Adrenal gland (tissue), 19 donors: ENCODE measurements at places on chromosomes 2 and 18. TPM values are rescaled to one million over a fixed set of nuclear protein-coding genes. Genes with fewer than 3 reads are reported as not detected.

DNA sequence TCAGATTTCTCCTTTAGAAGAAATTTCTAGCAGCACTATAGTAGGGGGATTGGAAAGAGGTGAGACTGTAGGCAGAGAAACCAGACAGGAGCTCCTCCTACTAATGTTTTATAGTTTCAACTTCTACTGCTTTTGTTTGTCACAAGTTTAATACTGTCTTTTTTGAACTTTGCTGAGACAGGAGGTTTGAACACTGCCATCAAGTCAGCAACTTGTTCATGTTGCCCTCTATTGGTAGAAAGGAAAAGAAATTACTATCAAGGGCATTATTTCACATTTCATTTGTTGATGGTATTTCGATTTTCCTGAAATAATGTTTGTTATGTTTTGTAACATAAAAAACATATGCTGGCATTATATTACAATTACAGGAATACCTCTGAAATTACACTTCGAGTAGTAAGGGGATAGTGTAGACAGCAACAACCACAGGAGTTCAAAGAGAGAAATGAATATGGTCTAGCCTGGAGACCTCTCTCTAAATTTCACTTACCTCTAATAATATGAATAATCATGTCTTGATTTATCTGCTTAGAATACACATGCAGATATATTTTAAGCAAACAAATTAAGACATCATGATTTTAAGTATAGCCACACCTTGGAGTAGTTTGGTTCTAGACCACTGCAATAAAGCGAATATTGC is 12.4 kb upstream of the CCDC88A start:
- H3K4me3 ChIP-seq: no peak overlapping the region
- no peaks in the 10 kb centered on the region for H3K36me3 ChIP-seq
- no peak overlapping the region for H3K27ac ChIP-seq
- no peaks in the 10 kb centered on the region for H3K27me3 ChIP-seq

- DNase-seq: no peak
- H3K4me3 ChIP-seq: no peak overlapping the region
- H3K27me3 ChIP-seq: no peaks in the 10 kb centered on the region
- H3K4me1 ChIP-seq: no peaks in the 10 kb centered on the region
These were observed 556.1 kb downstream of the CMPK2 start for GRCh38 chr2:6309415-6310255.

ARHGEF4 gene
- total RNA-seq: 6.1 TPM

ZNF2 gene
- total RNA-seq: 4.2 TPM

ZSWIM2 gene
- total RNA-seq: not detected

CKAP2L gene
- total RNA-seq: 0.84 TPM

NOSTRIN gene
- total RNA-seq: 20.0 TPM
